Esophagus squamous epithelium (tissue), 5 donors: ENCODE measurements at places on chromosomes 4 and X. TPM values are rescaled to one million over a fixed set of nuclear protein-coding genes. Genes with fewer than 3 reads are reported as not detected.

DNA sequence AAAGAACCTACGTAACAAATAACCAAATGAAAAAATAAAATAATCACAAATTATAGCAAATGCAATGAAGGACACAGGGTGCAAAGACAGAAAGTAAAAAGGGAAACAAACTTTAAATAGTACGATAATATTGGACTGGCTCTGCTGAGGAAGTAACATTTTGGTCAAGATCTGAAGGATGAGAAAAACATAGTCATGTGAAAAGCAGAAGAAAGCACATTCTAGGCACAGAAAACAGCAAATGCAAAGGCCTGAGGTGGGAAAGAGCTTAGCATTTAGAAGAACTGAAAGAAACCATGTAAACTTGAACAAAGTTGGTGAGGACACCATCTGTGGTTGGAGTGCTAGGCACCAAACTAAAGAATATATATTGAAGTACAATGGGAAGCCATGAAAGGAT lies 111.2 kb downstream of the PPP3CA start:
- DNase-seq: no peak

DNA sequence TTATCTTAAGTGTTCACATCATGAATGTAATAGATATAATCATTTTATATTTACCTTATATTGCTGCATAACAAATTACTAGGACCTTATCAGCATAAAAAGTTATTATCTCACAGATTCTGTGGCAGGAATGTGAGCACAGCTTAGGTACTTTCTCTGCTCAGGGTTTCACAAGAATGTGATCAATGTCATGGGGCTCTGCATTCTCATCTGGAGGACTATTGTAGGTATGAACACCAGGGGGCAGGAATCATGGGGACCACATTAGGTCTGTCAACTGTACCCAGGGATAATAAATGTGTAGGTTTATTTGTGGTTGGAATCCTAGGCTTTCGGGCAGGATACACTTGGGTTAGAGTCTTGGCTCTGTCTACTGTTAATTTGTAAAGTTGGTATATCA lies 519.2 kb downstream of the ARAP2 start:
- DNase-seq: no peak

DNA sequence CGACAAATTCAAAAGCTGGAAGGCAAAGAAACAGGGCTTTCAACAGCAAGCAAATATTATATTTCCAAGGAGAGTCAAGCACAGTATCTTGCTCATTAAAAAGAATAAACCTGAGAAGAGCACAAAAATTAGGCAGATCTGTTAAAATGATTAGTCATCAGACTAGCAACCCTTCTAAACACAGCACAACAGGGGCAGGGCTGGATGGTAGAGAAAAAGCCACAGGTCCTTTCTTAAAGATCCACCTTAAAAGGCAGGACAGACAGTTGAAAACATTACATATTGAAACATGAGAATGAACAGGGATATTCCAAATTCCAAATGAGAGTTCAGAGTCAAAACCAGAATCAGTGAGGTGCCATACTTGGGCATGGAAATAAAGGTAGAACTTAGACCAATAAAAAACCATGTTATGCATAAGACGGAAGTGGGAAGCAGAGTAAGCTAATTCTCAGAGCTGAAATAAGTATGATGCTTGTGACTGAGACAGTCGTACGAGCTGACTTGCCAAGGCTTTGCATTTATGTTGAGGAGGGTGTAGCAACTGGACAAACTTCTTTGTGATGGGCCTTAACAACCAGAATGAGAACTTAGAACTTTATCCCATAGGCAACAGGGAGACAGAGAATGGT lies 126.9 kb upstream of the FAM9B start:
- DNase-seq: no peak

DNA sequence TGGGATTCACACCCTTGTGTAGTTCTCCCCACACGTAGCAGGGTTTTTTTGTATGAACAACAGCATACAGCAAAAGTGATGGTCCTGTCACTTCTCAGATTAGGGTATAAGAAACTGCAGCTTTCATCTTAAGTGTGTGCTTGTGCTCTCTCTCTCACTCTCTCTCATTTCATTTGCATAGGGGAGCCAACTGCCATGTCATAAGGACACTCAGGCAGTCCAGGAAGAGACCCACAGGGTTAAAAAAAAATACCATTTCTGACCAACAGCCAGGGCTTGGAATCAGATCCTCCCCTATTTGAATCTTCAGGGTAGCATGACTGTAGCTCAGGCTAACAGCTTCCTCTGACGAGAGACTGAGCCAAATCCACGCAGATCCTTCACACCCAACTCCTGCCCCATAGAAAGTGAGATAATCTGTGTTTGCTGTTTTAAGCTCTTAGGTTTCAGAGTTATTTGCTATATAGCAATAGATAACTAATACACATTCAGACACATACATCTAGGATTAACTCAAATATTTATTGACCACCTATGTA lies 331.2 kb downstream of the PAPSS1 start:
- no peak for DNase-seq

DNA sequence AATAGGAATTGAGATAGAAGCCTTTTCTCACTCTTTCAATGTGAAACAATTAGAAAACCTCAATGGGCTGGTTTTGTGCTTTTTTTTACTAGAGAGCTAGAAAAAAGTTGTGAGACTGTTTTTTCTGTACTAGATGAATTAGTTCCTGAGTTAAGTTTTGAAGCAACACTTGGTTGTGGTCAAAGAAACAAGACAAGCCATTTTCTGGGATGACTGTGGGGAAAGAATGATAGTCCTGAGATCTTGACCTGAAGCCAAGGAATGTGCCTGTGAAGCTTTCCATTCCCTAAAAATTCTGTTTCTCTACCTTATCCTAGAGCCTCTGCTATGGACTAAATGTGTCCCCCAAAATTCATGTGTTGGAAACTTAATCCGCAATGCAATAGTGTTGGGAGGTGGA lies 157.8 kb upstream of the TLL1 start:
- DNase-seq: no peak

GRCh38 chrX:154648931-154649330 lies 4.4 kb downstream of the CTAG2 start:
- DNase-seq: no peak

DNA sequence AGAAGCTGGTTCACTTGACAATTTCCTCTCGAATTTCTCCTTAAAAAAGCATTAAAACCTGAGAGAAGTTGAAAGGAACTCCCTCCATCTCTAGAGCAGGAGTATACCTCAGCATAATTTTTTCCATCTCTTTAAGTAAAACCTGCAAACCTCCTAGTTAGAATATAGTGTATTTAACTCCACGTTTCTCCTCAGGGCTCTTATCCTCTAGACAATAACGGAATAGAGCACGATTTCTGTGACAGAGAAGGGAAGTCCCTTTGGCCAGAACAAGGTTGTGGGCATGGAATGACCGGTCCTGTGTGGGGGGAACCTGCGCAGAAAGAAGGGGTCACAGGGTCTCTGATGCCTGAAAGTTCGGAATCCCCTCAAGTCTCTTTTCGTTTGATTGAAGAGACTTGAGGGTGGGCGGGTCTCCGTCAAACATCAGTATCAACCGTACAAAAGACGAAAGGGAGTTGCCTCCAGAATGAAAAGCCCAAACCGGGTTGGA lies 697 bp downstream of the ZNF280C start:
- no peak for DNase-seq

DNA sequence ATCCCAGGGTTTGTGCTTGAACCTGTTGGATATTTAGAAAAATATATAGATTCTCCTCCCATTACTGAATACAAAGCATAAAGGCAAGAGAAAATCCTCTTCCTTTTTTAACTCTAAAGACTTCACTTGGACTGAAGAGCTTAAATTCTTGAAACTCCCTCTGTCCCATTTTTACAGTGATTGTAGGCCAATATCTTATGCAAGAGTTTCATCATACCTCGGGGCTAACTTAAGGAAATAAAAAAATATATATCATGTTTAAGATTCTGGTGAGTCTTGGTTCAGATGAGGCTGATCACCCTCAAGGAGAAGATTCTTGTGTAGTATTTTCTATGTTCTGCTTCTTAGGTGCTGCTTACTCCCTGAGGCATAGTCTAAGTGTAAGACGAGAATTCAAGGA lies 1449.6 kb downstream of the C4orf33 start:
- no peak for DNase-seq

GRCh38 chrX:13248867-13249486 lies 70.9 kb downstream of the ATXN3L start:
- no peak for DNase-seq

GRCh38 chrX:7318241-7318640 lies 170.3 kb upstream of the PUDP start:
- DNase-seq: no peak

DNA sequence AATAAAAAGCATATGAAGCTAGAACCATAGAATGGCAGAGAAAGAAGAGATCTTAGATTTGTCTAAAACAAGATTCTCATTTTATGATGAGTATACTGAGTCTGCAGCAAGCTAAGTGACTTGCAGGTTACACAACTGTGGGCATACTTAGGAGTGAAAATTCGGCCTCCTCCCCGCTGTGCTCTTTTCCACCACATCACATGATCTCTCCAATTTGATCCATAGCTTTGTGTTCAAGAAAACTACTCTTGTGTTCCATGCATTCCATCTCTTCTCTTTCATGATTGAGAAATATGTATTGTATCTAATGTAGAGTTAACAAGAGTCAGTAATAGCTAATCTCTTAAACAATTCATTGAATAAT lies 234.3 kb downstream of the SCFD2 start:
- DNase-seq: no peak

DNA sequence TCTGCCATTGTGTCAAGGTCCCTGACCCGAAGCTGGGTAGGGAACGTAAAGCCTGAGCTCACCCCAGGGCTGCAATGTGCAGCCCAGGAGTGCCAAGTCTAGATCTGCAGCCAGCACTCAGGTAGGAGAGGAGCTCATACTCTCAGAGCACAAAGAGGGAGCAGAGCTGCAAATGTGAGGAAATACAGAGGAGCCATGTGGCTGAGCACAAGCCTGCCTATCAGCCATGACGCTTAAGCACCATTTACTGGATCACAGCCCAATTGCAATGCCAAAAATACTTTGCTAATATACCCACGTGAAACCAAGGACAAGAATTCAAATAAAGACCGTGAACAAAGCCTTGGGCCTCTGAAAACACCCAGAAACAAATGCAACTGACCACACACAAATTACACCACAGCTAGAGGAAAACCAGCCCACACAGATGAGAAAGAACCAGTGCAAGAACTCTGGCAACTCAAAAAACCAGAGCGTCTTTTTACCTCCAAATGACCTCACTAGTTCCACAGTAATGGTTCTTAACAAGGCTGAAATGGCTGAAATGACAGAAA lies 69.0 kb upstream of the HPF1 start:
- no peak for DNase-seq

GRCh38 chr4:98334461-98334860 lies 73.3 kb downstream of the RAP1GDS1 start:
- no peak for DNase-seq

DNA sequence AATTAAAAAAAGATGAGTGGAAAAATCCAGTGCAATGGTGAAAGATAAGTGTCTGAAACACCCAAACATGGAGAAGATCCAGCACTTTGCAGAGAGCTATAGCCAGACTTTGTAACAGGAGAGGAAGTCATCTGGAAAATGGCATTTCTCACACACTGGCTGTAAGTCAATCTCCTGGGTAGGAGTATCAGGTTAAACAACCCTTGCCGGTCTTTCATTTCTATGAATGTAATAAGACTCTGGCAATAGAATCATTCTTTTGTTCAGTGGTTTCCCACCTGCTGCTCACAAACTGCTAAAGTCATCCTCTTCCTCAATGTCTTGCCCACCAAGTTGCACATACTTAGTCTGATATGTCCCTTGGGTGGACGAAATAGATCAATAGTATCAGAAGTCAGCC lies 94.0 kb upstream of the ATP8A1 start:
- no peak for DNase-seq

- DNase-seq: no peak
These were observed 270.0 kb downstream of the MAPK10 start for GRCh38 chr4:86089781-86090323.

- DNase-seq: no peak
These were observed 115.7 kb upstream of the LSM6 start for GRCh38 chr4:146059865-146060264.

DNA sequence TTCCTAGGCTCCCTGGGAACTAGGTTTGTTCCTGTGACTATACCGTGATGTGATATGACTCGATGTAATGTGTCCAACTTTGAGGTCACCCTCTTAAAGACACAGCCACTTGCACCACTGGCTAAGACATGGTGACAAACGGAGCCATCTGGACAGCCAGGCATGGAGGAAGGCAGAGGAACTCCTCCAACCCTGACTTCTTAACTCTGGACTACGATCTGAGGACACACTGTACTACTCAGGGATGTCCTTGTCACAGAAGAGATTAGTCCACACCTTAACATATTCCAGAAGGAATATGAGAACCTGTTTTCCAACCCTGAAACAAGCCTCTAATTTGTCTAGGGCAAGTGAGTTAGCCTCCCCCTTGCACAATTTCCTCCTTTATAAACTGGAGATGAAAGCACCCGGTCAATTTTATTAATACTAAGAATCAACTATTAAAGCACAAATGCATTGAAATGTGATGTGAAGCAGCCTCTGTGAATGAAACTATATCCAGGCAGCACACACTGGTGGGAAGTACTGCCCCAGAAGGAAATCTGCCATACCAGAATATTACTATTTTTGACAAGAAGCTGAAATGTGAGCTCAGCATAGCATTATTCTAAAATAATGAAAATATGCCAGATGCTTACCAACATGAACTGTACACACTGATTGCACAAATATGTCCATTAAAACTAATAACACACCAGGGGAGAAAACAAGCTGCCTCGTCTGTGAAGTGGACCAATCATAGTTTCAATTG lies 47.3 kb downstream of the TSPAN5 start:
- no peak for DNase-seq

DNA sequence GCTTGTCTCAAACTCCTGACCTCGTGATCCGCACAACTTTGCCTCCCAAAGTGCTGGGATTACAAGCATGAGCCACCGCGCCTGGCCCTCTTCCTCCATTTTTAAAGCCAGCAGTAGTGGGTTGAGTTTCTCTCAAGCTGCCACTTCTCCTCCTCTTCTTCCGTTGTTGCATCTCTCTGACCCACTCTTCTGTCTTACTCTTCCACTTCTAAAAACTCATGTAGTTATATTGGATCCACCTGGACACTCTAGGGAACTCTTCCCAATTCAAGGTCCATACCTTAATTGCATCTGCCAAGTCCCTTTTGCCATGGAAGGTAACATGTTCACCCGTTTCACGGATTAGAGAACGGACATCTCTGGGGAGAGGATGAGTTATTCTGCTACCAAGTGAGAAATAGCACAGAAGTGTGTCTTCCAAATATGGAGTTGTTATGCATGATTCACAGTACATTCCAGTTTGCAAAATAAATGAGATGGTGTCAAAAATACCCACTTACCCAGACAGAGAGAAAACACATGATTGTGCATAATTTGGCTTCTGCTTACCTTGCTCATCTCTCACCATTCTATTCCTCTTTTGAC lies 51.8 kb downstream of the GBA3 start:
- no peak for DNase-seq

- no peak for DNase-seq
These were observed 35.1 kb downstream of the EPHA5 start for GRCh38 chr4:65635051-65635821.

- no peak for DNase-seq
These were observed 45.4 kb upstream of the MAGEC2 start for GRCh38 chrX:142250502-142250901.

Gene XK
- total RNA-seq: 3.1 TPM

Gene CT45A7
- total RNA-seq: not detected

Gene GAR1
- 12.2 TPM for total RNA-seq

Gene C4orf51
- not detected for total RNA-seq

Gene GPR82
- 0.11 TPM for total RNA-seq

Gene SMARCA1
- total RNA-seq: 17.4 TPM

Gene MAGEB4
- not detected for total RNA-seq
